ENCODE measurements at places on chromosomes 4 and X. TPM values are rescaled to one million over a fixed set of nuclear protein-coding genes. Genes with fewer than 3 reads are reported as not detected.

The CRMP1 gene
- total RNA-seq: 3.0 TPM

DNA sequence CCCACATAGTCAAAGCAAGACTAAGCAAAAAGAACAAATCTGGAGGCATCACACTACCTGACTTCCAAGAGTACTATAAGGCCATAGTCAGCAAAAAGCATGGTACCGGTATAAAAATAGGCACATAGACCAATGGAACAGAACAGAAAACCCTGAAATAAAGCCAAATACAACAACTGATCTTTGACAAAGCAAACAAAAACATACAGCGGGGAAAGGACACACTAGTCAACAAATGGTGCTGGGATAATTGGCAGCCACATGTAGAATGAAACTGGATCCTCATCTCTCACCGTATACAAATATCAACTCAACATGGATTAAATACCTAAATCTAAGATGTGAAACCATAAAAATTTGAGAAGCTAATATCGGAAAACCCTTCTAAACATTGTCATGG lies 819.3 kb upstream of the FRG1 start:
- no peak overlapping the region for H3K4me3 ChIP-seq
- no peaks in the 10 kb centered on the region for H3K27me3 ChIP-seq
- no peak overlapping the region for H3K27ac ChIP-seq
- no peaks in the 10 kb centered on the region for H3K36me3 ChIP-seq
- DNase-seq: no peak
- no peaks in the 10 kb centered on the region for H3K4me1 ChIP-seq

The MAGEB17 gene
- 2.1 TPM for total RNA-seq

GRCh38 chrX:22081475-22082092 lies 49.5 kb downstream of the PHEX start:
- H3K27ac ChIP-seq: no peak overlapping the region
- no peak for DNase-seq
- H3K4me1 ChIP-seq: no peaks in the 10 kb centered on the region
- H3K4me3 ChIP-seq: no peak overlapping the region

GRCh38 chrX:139126493-139126892 lies 404.0 kb upstream of the F9 start:
- H3K36me3 ChIP-seq: no peaks in the 10 kb centered on the region
- H3K4me1 ChIP-seq: no peaks in the 10 kb centered on the region
- H3K4me3 ChIP-seq: no peak overlapping the region
- DNase-seq: no peak
- H3K27me3 ChIP-seq: no peaks in the 10 kb centered on the region

The DKK2 gene
- total RNA-seq: 0.83 TPM

DNA sequence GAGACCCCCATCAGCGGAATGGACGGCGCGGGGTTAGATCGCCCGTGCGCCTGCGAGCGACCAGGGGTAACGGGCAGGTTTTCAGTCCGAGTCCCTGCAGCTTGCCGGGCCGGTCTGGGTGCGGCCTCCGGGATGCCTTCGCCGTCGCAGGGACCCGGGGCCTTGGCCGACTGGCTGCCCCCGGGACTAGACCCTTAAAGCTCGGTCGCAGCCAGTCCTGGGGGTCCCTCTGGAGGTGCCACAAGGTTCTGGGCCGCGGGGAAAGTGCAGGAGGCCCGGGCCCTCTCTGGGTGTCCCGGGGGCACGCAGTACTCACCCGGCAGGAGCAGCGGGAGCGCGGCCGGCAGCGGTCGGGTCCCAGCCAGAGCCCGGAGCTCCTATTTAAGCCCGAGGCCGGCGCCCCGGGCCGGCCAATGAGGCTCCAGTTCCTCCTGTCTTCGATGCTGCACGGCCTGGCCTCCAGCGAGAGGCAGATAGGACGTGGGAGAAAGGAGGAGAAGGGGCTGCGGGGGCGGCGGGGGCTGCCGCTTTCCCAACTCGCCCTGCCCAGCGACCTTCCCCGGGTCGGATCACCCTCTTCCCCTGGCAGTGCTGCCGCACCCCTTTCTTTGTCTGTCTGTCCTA lies at the start of gene SPON2:
Gene SPON2 (minus strand): TSS at position 356 of the 624 bp plus-strand sequence.
- peak; percentile 88 for DNase-seq
- peak within 1 kb of the TSS; percentile 48 for H3K4me3 ChIP-seq
- peak within 1 kb of the TSS; percentile 75 for H3K27ac ChIP-seq
- peaks cover 8% of the 10 kb centered on the region for H3K27me3 ChIP-seq
- peaks cover 55% of the 10 kb centered on the region for H3K4me1 ChIP-seq

DNA sequence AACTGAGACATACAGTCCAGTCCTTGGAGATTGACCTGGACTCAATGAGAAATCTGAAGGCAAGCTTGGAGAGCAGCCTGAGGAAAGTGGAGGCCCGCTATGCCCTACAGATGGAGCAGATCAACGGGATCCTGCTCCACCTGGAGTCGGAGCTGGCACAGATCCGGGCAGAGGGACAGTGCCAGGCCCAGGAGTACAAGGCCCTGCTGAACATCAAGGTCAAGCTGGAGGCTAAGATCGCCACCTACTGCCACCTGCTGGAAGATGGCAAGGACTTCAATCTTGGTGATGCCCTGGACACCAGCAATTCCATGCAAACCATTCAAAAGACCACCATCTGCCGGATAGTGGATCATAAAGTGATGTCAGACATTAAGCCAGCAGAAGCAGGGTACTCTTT lies 20.4 kb upstream of the FRMPD3 start:
- no peak overlapping the region for H3K4me3 ChIP-seq
- DNase-seq: no peak
- no peaks in the 10 kb centered on the region for H3K36me3 ChIP-seq
- H3K27ac ChIP-seq: no peak overlapping the region

The PTPN13 gene
- 9.1 TPM for total RNA-seq

The PNMA3 gene
- 0.17 TPM for total RNA-seq

The DMRTC1 gene
- not detected for total RNA-seq

- H3K27me3 ChIP-seq: no peaks in the 10 kb centered on the region
- no peaks in the 10 kb centered on the region for H3K36me3 ChIP-seq
- no peak overlapping the region for H3K4me3 ChIP-seq
These were observed 540.5 kb upstream of the BOD1L1 start for GRCh38 chr4:14167876-14168510.

The CTAG1B gene
- total RNA-seq: not detected

DNA sequence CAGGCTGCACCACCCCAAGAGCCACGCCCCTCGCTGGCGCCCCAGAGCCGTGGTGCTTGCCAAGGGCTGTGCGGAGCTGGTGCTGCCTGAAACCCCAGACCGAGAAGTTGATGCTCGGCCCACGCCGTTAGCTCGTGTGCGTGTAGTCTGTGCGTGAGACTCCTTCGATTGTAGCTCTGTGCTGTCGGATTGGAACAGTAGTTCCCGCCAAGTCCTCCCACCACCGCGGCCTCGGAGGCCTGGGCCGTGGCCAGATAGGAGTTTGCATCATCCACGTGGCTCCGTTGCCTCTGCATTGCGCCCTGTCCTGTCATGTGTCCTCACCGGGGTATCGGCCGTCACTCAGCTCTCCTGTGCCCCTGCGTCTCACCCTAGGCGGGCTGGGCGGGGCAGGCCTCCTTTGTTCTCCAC lies 24.2 kb downstream of the TNIP2 start:
- H3K4me3 ChIP-seq: no peak overlapping the region
- H3K4me1 ChIP-seq: no peaks in the 10 kb centered on the region
- no peak overlapping the region for H3K27ac ChIP-seq
- peaks cover 66% of the 10 kb centered on the region for H3K36me3 ChIP-seq
- DNase-seq: no peak
- no peaks in the 10 kb centered on the region for H3K27me3 ChIP-seq

GRCh38 chr4:14887842-14888433 lies 114.3 kb upstream of the CPEB2 start:
- H3K27me3 ChIP-seq: no peaks in the 10 kb centered on the region
- DNase-seq: no peak
- peaks cover 6% of the 10 kb centered on the region for H3K4me1 ChIP-seq
- no peak overlapping the region for H3K4me3 ChIP-seq

DNA sequence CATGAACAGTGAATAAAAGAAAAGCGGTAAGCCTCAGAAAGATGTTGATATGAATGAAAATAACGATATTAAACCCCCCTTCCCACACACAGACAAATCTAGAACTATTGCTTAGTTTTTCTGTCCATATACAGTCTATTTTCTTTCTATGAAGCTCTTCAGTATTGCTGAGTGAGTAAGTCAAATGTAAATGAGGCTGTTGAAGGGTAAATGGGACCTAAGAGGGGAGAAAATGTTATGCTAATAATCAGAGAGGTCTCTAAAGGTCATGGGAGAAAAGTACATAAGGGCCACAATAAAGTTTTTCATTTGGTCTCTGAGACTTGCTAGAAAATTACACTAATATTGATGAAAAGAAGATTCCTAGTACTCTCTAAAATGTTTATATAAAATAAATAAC lies 56.2 kb downstream of the PABPC4L start:
- H3K27ac ChIP-seq: no peak overlapping the region
- no peaks in the 10 kb centered on the region for H3K36me3 ChIP-seq
- H3K27me3 ChIP-seq: no peaks in the 10 kb centered on the region

DNA sequence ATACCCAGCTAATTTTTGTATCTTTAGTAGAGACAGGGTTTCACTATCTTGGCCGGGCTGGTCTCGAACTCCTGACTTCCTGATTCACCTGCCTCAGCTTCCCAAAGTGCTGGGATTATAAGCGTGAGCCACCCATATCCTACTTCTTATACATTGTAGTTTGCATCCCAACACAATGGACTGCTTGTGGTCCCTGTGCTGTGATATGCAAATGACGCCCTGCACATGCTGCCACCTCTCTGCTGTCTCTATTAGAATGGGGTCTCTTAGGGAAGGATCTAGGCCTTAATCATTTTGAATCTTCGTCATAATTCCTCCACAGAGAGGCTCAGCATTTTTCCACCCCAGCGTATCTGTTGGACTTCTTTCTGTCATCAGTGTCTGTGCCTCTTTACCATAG lies 595.9 kb downstream of the ADGRL3 start:
- no peak overlapping the region for H3K4me3 ChIP-seq
- H3K27me3 ChIP-seq: no peaks in the 10 kb centered on the region
- no peaks in the 10 kb centered on the region for H3K4me1 ChIP-seq
- no peaks in the 10 kb centered on the region for H3K36me3 ChIP-seq
- DNase-seq: no peak

GRCh38 chr4:88230461-88230891 lies 53.9 kb downstream of the PPM1K start:
- H3K27ac ChIP-seq: no peak overlapping the region
- H3K36me3 ChIP-seq: no peaks in the 10 kb centered on the region
- H3K4me3 ChIP-seq: no peak overlapping the region
- peaks cover 8% of the 10 kb centered on the region for H3K4me1 ChIP-seq
- DNase-seq: peak; percentile 77

GRCh38 chr4:138449938-138450337 lies 207.8 kb upstream of the SLC7A11 start:
- no peaks in the 10 kb centered on the region for H3K4me1 ChIP-seq
- no peak overlapping the region for H3K27ac ChIP-seq
- no peak overlapping the region for H3K4me3 ChIP-seq
- no peaks in the 10 kb centered on the region for H3K36me3 ChIP-seq

DNA sequence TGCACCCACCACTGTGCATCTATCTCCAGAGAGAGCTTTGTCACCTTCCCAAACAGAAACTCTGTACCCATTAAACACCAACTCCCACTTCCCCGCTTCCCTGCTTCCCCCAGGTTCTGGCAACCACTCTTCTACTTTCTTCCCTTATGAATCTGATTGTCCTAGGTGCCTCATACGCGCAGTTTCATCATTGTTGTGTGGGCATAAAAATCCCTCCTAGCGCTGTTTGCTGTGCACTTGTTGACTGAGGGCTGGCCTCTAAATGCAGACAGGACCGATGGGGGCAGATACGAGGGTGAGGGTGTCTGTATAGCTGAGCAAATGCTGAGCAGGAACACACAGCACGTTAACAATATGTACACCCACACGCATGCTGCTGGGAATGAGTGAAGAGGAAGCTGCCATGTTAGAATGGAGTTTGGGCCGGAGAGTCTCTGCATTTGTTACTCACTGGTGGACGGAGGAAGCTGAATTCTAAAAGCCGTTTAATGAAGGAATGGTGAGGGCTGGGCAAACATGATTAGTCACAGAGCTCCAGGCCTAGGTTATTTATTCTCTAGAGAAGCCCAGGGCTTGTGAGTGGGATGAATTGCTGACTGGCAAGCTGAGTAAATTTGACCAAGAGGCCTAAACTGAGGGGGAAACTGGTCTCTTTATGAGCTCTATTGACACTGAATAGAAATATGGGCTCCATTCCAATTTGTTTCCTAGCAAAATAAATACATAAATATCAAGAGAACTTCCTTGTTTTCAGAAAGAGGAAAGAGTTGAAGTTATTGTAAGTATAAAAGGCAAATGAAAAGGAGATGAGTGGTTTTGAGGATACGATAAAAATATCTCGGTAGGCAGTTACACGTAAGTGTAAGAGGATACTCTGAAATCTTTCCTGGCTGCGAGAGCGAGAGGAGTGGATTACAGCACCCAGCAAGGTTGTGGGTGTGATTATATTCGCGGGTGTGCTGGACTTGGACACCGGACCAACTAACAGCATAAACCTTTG lies 95.9 kb upstream of the RPS6KA3 start:
- no peak for DNase-seq
- H3K27me3 ChIP-seq: no peaks in the 10 kb centered on the region

GRCh38 chrX:73581002-73581628 lies 18.1 kb downstream of the CHIC1 start:
- no peaks in the 10 kb centered on the region for H3K36me3 ChIP-seq
- peak overlapping the region; percentile 54 for H3K27ac ChIP-seq
- H3K4me3 ChIP-seq: no peak overlapping the region
- H3K4me1 ChIP-seq: peaks cover 56% of the 10 kb centered on the region
- H3K27me3 ChIP-seq: no peaks in the 10 kb centered on the region

DNA sequence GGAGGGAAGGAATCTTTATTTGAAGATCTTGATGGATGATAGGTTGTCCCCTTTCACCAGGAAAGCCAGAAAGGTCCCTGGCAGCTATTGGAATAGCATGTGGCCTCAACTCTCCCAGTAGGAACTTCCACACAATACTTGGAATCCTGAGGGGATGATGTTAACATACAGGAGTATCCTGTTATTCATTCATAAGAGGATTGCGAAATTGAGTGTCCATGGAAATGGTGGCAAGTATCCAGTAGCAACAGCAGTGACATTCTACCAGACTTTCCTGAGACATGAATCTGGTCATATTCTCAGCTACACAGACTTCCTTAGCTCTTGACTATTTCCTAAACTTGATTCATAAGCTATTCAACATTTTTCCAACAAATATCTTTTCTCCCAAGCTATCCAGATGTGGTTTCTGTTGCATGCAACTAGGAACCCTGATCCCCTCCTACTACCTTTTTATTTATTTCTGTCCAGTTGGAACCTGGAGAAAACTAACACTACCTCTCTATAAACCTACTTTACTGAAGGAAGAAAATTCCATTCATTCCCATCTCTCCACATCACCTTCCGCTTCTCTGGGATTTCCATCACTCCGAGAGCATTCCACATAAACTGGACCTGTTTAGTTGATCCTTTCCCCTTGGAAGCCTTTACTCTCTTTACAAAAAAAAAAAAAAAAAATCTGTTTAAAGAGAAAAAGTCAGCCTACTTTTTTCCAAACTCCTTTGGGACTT lies 101.8 kb downstream of the ANXA5 start:
- no peak for DNase-seq
- no peaks in the 10 kb centered on the region for H3K36me3 ChIP-seq
- no peak overlapping the region for H3K4me3 ChIP-seq
- peak overlapping the region; percentile 17 for H3K27ac ChIP-seq

GRCh38 chr4:170089668-170090351 lies at the start of gene AADAT:
Gene AADAT, minus strand, starts transcription at chr4:170089956. Its CDS starts 266 bp downstream, at chr4:170089690.
- peak within 1 kb of the TSS; percentile 80 for H3K27ac ChIP-seq
- DNase-seq: no peak
- peak within 1 kb of the TSS; percentile 66 for H3K4me3 ChIP-seq
- H3K36me3 ChIP-seq: peaks cover 17% of the 10 kb centered on the region

The CT47B1 gene
- not detected for total RNA-seq

Measured in esophagus muscularis mucosa (tissue), 4 donors.